WTC11 (cell line): ENCODE measurements at places on chromosomes 5 and 9.

- DNase-seq: no peak
Observed at GRCh38 chr9:80596579-80596978, 1024.8 kb downstream of the TLE4 start.

- peak; percentile 66 for DNase-seq
Observed at GRCh38 chr5:158074992-158075769, 216.2 kb upstream of the CLINT1 start.

DNA sequence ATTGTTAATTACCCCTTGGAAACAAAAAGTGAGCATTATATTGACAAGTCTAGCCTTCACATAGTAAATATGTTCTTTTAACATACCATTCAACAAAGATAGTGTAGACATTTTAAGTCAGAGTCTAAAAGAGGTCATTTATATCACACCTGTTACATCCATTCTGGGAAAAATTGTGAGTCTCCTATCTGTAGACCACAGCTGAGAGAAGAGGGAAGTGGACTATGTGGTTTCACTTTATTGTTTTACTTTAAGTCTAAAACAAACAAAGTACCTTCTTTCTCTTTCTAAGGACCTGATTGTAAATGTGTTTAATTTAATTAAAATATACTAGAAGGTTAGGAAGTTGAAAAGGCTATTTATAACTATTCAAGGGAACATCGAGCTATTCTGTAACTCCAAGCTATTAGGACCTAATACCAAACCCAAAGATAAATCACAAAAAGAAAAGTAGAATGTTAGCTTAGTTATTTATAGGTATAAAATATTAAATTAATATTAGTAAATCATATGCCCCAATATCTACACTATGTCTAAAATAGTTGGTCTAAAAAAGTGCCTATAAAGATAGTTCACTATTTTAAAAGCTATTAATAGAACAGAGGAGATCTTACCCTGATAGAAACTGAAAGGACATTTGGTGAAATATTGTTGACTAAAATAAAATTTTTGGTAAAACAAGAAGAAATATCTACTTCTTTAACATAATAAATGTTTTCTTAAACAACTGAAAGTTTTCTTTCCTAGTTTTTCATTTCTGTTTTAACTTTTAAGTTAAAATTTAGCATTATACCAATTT is 134.9 kb downstream of the TMEM167A start:
- DNase-seq: no peak

DNA sequence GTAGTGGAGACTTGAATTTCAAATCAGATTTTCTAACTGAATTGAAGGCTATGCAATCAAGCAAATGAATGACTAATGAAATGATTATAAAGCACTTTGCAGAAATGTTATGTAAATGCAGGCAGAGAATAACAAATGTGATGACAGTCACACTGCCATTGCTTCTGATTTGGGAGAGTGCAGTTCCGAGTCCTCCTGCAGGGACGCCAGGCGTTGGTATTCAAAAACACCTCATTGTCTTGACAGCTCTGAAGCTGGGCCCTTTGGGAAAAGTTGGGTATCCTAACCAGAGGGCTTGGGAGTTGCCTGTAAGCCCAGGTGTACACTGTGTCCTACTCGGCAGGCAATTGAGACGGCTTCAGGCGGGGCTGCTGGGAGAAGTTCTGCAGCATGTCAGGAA is 57.9 kb downstream of the C5orf15 start:
- peak; percentile 23 for DNase-seq

- no peak for DNase-seq
Observed at GRCh38 chr9:34689512-34689911, 1.6 kb downstream of the CCL19 start.

GRCh38 chr9:91116211-91116610 is 245.5 kb downstream of the AUH start:
- no peak for DNase-seq

DNA sequence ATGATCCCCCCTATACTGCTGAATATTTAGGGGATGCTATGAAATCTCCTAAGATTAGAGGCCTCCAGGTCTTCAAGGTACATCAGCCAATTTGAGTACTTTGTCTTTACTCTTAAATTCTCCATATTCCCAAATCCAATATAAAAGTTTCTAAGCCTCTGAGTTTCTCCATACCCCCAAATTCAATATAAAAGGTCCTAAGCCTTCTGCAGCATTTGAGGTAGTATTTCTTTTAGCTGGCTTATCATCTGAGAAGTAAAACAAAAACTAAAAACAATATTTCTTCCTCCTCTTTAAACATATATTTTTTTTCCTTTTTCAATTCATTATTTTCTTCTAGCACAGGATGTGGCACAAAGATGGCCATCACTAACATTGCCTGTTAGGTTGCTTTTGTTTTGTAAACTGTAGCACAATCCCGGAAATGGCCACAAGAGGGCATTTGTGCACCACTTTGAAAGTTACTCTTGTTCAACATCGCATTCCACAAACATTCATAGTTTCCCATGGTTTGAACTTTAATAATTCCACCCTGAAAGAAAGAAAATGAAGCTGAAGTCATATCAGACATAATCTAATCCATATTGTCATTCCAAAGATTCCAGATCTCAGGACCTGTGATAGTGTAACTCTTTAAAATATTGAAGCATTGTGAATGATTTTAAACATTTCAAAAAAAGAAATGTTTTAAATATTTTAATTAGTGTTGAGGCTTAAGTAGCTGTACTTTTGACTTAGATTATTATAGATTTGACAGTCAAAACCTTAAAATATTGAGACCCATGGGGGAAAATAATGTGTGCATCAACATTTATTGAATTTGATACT is 21.0 kb upstream of the SCGB3A2 start:
- peak; percentile 77 for DNase-seq

GRCh38 chr9:4193391-4193790 is 106.5 kb downstream of the GLIS3 start:
- DNase-seq: no peak

- DNase-seq: no peak
Observed at GRCh38 chr5:99788482-99788881, 746.7 kb upstream of the FAM174A start.

DNA sequence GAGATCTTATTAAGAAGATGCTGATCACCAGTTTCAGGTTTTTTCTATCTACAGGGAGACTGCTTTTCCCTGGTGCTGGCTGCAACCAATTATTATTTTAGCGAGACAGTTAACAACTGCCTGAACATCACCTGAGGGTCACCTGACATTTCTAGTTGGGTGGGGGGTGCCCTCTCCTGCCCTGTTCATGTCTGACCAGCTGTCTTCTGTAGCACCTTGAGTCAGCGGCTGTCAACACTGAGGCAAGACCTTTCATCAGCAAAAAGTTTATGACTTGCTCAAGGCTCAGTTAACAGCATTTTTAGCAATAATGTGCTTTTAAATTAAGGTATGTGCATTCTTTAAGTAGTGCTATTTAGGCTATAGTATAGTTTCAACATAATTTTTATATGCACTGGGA is 58.0 kb downstream of the ADCY2 start:
- DNase-seq: no peak

DNA sequence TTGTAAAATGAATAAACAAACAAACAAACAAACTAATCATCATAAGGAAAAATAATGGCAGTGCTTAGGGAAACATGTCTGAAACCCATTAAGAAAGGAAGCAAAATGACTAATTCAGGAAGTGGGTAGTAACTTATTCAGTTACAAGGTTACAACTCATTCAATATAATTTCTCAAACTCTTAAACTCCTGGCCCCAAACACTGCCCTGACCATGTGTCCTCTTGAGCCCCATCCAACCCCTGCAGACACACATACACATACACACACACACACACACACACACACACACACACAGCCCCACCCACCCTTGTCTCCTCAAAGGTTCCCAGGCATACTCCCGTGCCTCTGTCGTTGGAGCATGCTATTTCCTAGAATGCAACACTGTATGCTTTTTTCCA is 193.9 kb downstream of the SEC61B start:
- DNase-seq: no peak

- DNase-seq: no peak
Observed at GRCh38 chr5:131430794-131431193, 166.9 kb downstream of the CDC42SE2 start.

GRCh38 chr5:17216974-17217492 is 398 bp upstream of the BASP1 start:
- peak; percentile 66 for DNase-seq

DNA sequence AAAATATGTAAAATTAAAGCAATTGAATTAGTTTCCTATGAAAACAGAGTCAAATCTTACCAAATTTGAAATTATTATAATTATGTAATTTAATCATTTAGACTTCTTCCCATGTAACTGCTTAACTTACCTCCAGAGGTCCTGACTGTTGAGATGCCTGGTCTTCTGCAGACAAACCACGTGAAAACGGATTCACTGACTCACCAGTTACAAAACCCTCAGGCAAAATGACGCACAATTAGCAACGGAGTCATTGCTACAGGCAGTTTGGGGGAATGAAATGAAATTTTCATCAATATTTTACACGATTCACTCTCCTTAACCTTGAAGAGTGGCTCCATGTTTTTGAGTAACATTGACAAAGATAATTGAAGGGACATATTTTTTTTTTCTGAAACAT is 460.8 kb downstream of the MTRR start:
- DNase-seq: no peak

GRCh38 chr9:134552349-134552990 is 89.1 kb upstream of the COL5A1 start:
- DNase-seq: no peak

DNA sequence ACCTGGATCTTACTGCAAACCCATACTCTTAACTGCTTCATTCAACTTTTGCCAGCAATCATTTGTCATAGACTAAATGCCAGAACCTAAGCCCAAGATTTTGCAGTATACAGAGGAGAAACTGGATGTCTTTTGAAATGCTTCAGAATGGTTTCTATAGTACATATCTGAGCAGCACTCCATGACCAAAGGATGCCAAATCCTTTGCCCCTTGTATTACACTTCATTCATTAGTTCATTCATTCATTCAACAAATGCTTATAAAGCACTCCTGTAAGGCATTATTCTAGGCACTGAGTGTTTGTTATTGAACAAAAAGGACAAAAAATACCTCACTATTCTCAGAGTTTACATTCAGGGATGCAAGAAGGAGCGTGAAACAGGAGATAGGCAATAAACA is 119.9 kb downstream of the SLC1A3 start:
- no peak for DNase-seq

DNA sequence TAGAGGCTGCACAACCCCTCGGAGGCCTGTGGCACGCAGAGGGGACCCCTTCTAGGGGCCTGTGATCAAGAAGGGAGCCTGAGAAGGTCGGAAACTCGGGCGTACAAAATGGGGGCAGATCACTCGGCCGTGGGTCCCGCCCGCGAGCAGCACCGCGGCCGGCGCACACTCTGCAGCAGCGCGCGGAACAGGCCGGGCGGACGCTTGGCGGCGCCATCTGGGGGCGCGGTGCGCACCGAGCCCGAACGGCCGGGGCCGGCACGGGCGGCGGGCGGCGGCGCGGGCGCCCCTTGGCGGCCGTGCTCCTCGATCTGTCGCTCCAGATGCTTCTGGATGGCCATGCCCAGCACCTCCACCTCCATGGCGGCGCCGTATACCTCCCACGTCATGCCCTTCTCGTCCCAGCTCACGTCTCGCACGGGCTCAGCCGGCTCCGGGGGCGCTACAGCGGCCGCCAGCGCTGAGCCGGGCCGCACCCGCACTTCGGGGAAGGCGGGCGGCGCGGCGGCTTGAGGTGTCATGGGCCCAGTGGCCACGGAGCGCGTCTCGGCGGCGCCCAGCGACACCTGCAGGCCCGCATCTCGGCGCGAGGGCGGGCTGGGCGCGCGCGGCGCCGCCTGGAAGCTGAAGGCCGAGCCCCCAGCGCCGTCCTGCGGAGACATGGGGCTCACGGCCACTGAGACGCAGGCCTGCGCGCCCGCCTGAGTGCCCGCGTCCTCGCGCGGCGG is 13.1 kb downstream of the GPRIN1 start:
- peak; percentile 75 for DNase-seq

DNA sequence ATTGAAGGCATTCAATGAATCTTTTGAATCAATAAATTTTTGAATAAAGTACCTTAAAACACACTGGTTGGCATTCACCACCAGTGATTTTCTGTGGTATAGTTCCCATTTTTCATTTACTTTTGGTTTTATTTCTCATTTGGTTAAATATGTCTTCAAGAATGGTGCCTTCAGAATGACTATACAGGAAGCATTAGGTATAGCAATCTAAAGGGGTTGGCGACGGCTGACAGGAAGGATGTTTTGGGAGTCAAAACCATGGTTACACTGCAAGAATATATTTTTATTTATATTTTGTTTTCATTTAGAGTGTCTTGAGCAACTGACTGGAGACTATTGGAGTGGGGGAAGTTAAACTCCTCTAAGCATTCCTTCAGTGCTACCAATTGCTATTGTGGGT is 235.7 kb downstream of the HTR1A start:
- DNase-seq: no peak

GRCh38 chr5:59264639-59265245 is 628.8 kb downstream of the PDE4D start:
- DNase-seq: no peak

DNA sequence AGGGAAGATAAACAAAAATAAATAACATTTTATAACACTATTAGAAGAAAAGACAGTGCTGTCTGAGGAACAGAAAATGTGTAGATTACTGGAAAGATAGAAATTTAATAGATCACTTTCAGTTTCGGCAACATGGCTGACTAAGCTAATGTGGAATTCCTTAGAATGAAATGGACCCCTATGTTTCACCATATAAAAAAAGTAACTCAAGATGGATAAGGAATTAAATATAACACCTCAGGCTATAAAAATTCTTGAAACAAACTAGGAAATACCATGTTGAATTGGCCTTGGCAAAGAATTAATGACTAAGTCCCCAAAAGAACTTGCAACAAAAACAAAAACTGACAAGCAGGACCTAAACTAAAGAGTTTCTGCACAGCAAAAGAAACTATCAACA is 558.3 kb downstream of the CHSY3 start:
- no peak for DNase-seq

DNA sequence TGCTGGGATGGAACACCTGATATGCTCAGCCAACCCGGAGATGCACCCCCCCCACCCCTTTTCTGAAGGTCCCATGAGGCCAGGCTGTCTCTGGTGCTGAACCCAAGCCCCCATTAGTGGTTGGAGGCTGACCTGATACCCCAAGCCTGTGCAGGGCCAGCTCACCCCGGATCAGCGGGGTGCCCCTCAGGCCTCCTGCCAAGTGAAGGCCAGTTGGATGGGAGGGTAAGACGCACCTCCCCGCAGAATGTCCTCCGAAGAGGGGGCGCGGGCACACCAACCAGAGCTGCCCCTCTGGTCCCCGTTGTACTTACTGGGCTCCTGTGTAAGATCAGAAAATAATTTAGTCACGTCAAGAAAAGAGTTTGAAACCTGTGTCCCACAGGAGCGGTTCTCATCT is 76.8 kb upstream of the OTULINL start:
- DNase-seq: no peak

GRCh38 chr5:124210111-124210910 is 536.1 kb downstream of the ZNF608 start:
- DNase-seq: no peak

DNA sequence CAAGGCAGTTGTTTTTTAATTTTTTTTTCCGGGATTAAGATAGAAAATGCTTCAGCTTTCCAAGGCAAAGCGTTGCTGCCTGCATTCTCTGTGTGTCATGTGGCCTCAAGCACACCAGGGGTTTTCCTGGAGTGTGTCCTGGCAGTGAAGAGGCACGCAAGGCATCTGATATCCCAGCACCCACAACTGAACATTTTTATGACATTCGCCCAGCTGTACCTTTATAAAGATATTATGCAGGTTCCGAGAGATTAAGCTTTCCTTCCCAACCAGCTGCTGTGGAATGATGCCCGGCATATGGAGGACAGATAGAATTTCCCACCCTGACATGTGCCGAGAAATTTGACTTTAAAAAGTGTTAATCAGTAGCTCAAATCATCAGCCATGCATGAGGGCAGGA is 205.6 kb downstream of the GADD45G start:
- DNase-seq: no peak

GRCh38 chr9:12934545-12935272 is 159.9 kb downstream of the LURAP1L start:
- DNase-seq: no peak
